Osteoblast (primary cell): ENCODE measurements at places on chromosomes 12 and 14. TPM values are rescaled to one million over a fixed set of nuclear protein-coding genes. Genes with fewer than 3 reads are reported as not detected.

The ZNF891 gene
- total RNA-seq = 1.4 and 1.5 TPM in 2 replicates

The GLS2 gene
- 0.36 TPM in 1 of 2 replicates, not detected in the other for total RNA-seq

The TSPAN8 gene
- total RNA-seq = under 0.01 TPM in 1 of 2 replicates, not detected in the other

The LPAR5 gene
- total RNA-seq = under 0.01 TPM in 1 of 2 replicates, not detected in the other

DNA sequence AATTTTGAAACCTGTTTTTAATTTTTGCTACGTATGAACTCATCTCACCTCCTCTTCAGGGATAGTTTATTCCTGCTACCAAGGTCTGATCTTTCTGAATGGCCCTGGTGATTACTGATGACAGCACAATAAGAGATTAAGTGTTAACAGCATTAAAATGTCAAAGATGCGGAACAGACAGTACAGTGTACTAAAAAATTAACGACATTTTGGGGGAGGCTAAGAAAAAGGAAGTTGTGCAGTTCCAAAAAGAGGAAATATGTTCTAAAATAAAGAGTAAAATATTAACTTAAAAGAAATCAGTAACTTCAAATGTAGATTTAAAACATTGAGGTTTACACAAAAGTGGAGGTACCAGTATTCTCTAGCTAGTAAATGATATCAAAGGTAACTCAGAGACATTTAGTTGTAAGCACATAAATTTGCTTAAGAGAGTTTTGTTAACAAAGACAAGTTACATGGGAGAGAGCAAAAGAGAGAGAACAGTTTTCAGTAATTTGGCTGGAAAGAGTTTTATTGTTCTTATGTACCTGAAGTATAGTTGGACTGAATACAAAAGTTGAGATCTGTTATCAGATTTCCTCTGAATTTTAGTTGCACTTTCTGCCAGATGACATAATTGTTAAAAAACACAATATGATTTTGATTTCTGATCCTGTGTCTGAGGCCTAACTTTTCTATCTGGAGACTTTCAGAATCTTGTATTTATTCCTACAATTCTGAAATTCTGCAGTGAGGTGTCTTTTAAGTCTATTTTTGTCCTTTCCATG, 4.2 kb upstream of the CLECL1 start:
- peak; percentile 45 for DNase-seq

- peak; percentile 51 for DNase-seq
Observed at GRCh38 chr12:112740387-112740934, 51.1 kb upstream of the RPH3A start.

DNA sequence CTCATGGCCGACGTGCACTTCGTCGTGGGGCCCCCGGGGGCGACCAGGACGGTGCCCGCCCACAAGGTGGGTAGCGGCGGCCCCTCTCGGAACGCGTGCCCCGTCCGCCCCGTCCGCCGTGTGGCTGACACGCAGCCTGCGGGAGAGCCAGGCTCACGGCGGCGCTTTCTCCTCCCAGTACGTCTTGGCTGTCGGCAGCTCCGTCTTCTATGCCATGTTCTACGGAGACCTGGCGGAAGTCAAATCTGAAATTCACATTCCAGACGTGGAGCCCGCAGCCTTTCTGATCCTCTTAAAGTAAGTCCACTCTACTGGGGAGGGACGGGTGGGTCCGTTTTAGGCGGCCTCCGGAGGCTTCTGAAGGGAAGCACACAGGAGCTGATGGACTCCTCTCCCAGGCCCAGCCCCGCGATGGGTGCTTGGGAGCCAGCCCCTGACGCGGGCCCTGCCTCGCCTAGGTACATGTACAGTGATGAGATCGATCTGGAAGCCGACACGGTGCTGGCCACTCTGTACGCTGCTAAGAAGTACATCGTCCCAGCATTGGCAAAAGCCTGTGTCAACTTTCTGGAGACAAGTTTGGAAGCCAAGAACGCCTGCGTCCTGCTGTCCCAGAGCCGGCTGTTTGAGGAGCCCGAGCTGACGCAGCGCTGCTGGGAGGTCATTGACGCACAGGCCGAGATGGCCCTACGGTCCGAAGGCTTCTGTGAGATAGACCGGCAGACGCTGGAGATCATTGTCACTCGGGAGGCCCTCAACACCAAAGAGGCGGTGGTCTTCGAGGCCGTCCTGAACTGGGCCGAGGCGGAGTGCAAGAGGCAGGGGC, 1.1 kb downstream of the BTBD6 start:
- DNase-seq = peak; percentile 93

DNA sequence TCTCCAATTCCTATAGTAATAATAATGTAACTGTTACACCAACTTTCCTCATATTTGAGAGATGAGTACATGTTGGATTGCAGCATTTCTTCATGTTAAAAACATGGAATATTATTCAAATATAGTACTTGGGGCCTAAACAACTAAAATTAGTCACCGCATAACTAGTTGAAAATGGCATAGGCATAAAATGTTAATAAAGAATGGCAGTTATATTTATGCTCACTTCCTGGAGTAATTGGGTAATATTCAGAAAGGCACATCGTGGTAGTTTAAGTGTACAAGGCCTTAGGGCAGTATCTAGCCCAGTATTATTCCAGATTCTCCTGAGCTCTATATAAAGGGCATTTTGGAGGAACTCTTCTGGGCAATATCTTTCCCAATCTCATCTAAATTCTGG, 46.0 kb downstream of the ERGIC2 start:
- DNase-seq = no peak

DNA sequence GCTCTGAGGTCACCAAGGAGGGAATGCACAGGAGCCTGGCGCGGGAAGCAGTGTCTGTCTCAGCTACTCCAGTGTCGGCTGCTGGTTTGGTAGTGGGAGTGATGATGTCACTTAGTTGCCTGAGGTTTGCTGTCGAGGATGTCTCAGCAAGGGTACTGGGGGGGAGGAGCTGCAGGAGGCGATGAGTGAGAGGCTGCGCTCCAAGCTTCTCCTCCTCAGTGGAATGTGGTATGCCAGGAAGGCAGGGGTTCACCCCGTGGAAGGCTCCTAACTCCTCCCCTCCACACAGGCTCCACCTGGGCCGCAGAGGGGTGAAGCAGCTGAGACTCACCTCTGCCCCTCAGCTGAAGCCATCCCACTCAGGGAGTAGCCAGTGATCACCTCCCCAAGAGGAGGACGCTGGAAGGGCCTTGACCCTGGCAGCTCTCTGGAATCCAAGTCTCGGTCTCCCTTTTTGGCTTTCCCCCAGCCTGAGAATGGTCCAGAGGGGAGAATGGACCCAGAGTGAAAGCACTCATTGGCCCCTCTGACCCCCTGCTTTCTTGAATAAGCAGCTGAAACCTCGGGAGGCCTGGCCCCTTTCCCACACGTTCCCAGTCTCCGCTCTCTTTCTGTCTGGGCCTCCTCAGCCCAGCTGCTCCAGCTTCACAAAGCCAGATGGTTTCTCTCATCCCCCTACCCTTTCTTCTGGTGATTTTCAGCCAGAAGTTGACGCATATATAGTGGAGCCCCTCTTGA, 178.9 kb upstream of the FKBP4 start:
- peak; percentile 86 for DNase-seq

GRCh38 chr14:101884089-101884933, 80.1 kb upstream of the DYNC1H1 start:
- no peak for DNase-seq

GRCh38 chr14:100824901-100825712, 811 bp upstream of the MEG3 start:
- DNase-seq = peak; percentile 57

DNA sequence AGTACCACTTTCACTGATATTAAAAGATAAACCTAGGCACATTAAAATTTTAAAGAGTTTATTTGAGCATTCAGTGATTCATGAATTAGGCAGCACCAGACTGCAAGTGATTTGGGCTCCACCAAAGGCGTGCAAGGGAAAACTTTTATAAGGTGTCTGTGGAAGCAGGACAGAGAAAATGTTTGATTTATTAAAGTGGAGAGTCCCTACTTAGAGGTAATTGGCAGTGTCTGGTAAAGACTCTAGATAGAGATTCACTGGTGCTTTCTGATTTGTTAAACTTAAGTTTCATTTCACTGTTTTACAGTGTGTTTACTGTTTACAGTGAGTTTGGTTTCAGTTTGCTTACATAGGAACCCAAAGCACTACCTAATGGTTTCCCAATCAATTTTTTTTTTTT, 72.8 kb downstream of the ANKS1B start:
- DNase-seq = peak; percentile 37

DNA sequence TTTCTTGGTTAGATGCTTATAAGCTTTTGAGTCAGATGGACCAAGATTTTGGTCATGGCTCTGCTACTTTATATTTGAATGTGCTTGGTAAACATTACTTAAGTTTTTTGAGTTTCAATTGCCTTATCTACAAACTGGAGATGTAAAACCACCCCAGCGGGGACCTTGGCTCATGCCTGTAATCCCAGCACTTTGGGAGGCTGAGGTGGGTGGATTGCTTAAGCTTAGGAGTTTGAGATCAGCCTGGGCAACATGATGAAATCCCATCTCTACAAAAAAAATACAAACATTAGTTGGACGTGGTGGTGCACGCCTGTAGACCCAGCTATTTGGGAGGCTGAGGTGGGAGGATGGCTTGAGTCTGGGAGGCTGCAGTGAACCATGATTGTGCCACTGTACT, 11.2 kb downstream of the NECAP1 start:
- no peak for DNase-seq

- no peak for DNase-seq
Observed at GRCh38 chr12:25276199-25276937, 25.6 kb upstream of the KRAS start.
